ENCODE measurements at places on chromosomes 1 and 21.

DNA sequence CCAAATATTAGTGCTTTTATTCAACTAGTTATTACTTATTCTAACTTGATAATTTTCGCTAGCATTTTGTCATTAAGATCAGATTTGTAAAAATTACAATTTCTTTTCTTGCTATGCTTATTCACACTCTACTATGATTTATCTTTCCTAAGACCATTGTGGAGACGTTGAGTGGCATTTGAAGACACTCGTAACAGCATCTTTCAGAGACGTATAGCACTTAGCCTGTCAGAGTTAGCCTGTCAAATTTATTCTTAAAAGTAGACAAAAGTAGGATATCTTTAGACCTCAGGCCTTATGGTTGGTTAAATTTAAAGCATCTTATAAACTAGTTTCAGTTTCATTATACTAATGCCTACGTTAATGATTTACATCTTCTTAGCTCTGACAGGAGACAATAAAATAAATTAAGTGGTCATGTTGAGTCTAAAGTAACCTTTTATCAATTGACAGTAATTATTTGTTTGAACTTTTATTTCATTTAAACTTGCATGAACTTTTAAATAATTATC lies 1410.1 kb downstream of the MRPL39 start:
- no peak for DNase-seq

GRCh38 chr1:78292361-78292760 lies 198.4 kb upstream of the PTGFR start:
- no peak for DNase-seq

DNA sequence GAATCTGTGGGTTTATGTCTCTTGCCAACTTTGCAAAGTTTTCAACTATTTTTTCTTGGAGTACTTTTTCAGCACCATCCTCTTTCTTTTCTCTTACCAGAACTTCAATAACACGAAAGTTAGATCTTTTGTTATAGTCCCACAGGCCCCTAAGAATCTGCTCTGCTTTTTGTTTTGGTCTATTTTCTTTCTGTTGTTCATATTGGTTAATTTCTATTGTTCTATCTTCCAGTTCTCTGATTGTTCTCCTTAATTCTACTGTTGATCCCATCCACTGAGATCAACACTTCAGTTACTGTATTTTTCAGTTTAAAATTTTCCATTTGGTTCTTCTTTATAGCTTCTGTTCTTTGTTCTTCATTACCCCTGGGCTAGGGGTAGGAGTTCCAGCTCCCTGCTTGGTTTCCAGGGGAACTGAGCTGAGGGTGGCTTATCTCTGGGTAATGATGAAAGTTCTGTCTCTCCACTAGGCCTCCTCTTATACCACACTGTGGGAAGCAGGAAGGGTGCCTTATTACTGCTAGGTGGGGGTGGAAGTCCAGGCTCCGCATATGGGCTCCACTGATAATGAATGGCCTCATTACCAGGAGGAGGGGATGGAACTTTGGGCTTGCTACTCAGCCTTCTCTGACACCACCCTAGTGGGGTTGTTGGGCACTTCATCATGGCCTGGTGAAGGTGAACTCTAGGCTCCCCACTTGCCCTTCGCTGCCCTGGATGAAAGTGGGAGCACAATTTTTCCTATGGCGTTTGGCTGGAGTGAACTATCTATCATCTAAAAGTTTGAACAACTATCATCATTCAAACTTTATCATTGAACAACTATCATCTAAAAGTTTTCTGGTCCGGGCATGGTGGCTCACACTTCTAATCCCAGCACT lies 39.3 kb downstream of the NAV1 start:
- DNase-seq: no peak

DNA sequence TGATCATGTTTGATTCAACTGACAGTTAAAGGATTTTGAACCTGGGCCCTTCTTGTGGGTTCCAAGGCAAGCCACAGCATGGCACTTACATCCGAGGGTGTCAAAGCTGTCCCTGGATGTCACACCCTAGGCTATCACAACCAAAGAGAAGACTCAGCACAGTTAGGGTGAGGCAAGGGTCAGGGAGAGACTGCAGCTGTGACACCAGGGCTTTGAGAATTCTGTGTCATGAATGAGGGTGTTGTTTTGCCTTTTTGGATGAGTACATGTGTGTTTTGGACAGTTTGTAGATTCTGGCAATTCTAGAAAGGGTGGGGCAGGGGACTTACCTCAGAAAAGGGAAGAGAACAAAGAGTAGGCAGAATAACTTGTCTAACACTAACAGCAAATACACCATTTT lies 37.8 kb upstream of the ZNF326 start:
- no peak for DNase-seq

Data from NCI-H748 treated with DMSO at 0.1 percent for 48 hours (cell line).